ENCODE measurements at places on chromosomes 6 and 20.
A peak's percentile ranks its signal among the peaks of the same experiment; 100 is the strongest.

- no peak for DNase-seq
Measured at GRCh38 chr6:1039191-1039590, 272.7 kb upstream of the FOXQ1 start.

- no peak for DNase-seq
Measured at GRCh38 chr6:148887181-148887580, 140.4 kb downstream of the UST start.

DNA sequence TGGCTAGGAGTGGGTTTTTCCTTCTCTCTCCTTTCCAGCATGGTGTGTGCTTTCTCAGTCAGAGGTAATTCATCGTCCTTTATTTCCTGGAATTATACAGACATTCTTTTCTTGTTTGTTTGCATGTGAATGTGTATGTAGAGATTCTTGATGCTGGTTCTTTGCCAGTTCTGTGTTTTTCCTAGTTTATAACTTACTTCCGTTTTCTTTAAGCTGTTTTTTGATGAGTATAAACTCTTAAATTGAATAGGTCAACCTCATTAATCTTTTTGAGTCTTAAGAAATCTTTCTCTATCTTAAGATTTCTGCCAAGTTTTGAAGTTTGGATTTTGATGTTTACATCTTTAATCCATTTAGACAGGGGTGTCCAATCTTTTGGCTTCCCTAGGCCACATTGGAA lies 38.7 kb downstream of the IGF2R start:
- no peak for DNase-seq

DNA sequence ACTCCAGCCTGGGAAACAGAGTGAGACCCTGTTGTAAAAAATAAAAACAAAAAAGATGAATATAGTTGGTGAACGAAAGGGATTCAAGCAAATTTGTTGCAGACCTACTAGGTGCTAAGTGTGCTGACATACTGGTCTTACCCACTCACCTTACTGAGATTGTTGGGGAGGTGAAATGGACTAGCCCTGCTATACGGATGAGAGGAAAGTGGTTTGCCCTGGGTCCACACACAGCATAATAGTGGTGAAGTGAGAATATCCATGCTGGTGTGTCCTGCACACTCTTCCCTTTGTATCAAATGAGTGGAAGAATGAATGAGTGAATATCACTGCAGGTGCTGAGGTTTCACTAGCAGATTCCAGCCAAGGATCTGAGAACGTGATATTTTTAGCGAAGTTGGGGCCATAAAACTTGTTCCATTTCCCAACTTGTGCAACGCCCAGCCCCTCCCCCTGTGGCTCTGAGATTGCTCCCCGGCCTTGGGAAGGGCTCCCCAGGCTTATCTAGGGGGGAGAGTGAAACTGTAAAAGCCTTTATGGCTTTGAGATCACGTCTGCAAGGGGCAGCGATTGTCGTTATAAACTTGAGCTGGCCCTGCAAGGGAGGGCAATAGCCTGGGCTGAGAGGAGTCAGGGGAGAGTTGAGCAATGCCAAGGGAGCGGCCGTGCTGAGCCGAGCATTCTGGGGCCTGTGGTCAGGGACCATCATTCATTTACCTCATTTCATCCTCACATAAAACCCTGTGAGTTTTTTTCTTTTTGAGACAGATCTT lies 33.2 kb upstream of the TTPAL start:
- no peak for DNase-seq

GRCh38 chr6:50143011-50143719 lies 93.4 kb upstream of the DEFB112 start:
- DNase-seq: no peak

GRCh38 chr20:46572153-46572552 lies 21.7 kb upstream of the OCSTAMP start:
- no peak for DNase-seq

GRCh38 chr6:126232671-126233070 lies 107.2 kb upstream of the CENPW start:
- no peak for DNase-seq

- DNase-seq: peak; percentile 50
Measured at GRCh38 chr20:41072190-41072863, 43.7 kb downstream of the TOP1 start.

DNA sequence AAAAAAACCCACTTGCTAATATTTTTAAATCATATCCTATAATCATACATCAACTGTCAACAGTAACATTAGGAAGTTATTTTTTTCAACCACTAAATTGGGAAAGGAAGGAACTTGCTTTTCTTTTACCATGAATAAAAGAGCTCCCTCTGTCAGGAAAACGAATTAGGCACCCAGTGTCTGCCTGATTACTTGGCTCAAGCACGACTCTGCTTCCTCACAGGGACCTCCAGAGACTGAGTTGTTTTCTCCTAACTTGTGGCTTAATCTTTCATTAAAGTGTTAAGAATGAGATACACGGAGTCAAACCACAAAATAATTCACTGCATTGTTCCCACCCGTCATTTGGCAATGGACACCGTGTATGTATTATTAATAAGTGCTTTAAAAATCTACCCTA lies 1405.1 kb upstream of the EYS start:
- no peak for DNase-seq

DNA sequence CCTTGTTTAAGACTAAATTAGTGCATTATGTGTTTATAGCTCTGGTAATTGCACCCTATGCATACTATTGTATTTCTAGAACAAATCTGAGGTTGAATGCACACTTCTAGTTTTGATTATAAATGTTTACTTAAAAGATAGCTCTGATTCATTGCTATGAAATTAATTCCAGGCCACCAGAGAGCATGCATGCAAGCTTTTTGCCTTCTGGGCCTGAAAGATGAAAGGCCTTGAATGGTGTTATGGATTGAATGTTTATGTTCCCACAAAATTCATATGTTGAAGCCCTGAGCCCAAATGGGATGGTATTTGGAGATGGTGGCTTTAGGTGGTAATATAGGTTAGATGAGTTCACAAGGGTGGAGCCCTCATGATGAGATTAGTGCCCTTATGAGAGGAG lies 695.0 kb upstream of the MAP3K7 start:
- no peak for DNase-seq

DNA sequence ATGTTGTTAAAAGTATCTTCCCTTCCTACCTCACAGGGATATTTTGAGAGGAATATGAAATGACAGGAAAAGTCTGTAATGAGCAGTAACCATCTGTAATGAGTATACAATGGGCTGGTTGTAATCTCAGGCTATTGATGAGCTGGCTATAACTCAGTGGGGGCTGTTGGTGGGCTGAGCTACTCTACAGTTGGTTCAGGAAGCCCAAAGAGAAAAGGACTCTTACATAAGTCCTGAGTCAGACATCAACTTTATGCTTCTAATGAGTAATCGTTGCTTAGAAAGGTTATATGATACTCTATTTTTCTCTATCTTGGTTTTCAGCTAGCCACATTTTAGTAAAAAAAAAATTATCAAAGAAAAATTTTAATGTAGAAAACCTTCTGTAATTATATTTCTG lies 26.4 kb downstream of the ZNF391 start:
- no peak for DNase-seq

All from AG04449 (cell line).